ENCODE measurements at places on chromosomes 3 and 15.

- no peak for DNase-seq
Measured at GRCh38 chr15:86849136-86849535, 769.5 kb downstream of the AGBL1 start.

DNA sequence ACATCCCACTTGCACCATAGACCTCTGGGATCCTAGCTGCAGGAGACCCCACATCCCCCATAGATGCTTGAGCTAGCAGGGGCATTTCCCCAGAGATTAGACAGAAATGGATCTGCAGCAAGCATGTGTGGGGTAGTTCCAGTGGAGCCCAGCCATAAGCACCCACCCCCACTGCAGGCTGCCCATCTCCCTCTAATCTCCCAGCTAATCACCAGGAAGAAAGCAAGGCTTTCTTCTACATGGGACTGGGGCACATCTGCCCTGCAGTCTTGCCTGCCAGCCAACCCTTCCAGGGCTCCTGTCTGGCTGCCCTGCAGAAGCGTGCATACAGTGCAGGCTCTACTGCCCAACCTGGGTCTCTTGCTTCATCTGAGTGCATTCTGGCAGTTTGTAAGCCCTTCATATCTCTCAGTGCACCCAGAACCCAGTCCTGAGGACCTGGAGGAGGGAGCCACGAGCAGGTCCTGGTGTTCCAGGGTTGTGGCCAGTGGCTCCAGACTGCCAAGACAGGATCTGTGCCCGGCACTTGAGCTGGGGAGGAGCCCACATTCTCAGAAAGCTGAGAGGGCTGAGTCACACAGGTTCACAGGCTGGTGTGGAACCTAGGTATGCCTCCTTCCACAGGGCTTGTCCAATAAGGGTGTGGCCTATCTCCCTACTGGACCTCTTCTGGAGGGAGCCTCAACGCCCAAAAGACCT is 49.9 kb upstream of the IGSF11 start:
- no peak for DNase-seq

DNA sequence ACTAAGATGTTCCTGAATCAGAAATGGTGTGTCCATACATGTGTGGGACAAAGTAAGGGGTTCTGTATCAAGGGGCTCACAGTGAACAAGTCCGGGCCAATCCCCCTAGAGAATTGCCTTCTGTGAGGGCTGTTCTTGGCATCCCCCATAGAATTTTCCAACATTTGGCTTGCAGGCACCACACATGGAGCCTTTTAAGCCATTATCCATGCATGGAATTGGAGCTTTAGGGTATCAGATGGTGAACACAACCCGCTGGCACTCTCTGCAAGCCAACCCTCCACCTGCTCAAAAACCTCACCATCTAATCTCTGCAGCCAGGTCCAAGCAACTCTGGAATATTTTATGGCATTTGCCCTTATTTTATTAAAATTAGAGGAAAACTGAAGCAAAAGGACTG is 278.7 kb downstream of the ERC2 start:
- DNase-seq, result no peak

- DNase-seq, result no peak
Measured at GRCh38 chr3:112297714-112298113, 3.7 kb upstream of the SLC9C1 start.

- no peak for DNase-seq
Measured at GRCh38 chr15:34613997-34614396, 30.5 kb upstream of the GOLGA8B start.

GRCh38 chr3:149933858-149934257 is 36.8 kb downstream of the PFN2 start:
- no peak for DNase-seq

GRCh38 chr3:71657831-71658530 is 67.2 kb downstream of the EIF4E3 start:
- DNase-seq, result no peak

DNA sequence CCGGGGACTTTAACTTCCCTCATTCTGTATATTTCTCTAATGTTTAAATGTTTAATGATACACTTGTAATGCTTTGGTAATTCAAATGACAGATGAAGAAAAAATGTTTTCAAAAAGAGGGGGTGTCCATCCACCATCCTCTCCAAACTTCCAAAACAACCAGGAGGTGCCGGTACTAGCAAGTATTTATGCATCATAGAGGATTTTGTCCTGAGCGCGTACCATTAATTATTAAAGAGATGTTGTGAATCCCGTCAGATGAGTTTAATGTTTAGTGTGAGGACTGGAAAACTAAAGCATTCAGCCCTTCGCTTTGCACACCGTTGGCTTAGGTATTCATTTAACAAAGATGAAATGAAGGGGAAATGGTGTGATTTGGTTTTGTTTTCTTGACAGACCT is 1.3 kb downstream of the SLC28A1 start:
- DNase-seq, result no peak

GRCh38 chr3:120437559-120437958 is 13.2 kb downstream of the FSTL1 start:
- DNase-seq, result no peak

DNA sequence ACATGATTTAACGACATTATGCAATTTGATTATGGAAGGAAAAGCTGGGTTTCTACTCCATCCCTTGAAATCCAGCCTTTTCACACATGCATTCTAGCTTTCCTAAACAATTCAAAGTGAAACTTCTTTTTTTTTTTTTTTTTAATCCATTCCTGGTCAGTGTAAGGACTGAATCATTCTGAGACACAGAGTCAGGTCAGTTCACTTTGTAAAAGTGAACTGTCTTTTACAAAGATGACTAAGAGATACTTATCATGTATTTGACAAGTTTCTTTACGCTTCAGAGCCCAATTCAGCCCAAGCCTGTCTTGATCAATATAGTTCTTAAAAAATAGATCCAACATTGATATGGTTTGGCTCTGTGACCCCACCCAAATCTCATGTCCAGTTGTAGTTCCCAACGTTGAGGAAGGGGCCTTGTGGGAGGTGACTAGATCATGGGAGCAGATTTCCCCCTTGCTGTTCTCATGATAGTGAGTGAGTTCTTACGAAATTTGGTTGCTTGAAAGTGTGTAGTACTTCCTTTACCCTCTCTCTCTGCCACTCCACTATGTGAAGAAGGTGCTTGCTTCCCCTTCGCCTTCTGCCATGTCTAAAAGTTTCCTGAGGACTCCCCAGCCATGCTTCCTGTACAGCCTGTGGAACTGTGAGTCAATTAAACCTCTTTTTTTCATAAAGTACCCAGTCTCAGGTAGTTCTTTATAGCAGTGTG is 345.6 kb upstream of the THBS1 start:
- DNase-seq, result no peak

DNA sequence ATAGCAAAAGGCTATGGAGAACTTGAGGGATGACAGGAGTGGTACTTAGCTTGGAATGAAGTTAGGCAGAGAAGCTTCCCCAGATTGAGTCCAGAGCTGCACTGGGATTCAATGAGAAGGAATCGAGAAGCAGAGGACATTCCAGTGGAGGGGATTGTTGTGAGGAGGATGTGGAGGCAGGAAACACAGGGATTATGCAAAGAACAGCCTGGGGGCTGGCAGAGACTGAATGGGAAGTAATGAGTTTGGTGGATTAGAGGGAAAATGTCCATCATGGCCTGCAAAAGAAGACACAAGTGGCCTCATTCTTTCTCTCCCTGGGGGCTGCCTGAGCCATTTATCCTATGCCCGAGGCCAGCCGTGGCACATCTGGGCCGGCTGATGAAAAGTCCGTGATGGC is 20.5 kb upstream of the SCN10A start:
- DNase-seq, result no peak

DNA sequence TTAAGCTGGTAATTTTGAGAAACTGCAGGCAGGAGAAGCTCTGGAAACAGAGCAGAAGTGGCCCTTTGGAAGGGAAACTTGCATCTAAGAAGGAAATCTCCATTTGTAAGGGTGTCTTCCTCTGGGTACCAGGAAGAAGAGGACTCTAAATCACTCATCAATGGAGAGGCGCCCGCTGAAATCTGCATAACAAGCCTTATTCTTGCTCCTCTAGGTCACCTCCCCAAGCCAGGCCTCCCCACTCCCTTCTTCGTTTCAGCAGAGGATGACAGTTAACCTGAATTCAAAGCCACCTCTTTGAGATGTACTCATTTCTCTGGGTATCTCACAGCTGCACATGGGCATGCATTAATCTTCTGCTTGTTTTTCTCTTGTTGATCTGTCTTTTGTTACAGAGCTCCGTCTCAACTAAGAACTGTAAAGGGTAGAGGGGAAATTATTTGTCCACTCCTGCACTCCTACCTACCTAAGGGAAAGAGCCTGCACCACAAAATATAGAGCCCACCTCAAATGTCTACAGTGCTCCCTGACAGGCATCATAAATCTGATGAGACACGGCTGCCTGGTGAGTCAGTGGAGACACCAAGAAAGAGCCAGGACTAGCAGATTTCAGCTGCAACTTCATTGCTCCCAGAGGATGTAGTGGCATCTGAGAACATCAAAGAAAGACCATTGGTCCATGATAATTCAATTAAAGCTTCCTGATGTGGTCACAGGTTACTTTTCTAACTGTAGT is 51.5 kb downstream of the GABRB3 start:
- no peak for DNase-seq

DNA sequence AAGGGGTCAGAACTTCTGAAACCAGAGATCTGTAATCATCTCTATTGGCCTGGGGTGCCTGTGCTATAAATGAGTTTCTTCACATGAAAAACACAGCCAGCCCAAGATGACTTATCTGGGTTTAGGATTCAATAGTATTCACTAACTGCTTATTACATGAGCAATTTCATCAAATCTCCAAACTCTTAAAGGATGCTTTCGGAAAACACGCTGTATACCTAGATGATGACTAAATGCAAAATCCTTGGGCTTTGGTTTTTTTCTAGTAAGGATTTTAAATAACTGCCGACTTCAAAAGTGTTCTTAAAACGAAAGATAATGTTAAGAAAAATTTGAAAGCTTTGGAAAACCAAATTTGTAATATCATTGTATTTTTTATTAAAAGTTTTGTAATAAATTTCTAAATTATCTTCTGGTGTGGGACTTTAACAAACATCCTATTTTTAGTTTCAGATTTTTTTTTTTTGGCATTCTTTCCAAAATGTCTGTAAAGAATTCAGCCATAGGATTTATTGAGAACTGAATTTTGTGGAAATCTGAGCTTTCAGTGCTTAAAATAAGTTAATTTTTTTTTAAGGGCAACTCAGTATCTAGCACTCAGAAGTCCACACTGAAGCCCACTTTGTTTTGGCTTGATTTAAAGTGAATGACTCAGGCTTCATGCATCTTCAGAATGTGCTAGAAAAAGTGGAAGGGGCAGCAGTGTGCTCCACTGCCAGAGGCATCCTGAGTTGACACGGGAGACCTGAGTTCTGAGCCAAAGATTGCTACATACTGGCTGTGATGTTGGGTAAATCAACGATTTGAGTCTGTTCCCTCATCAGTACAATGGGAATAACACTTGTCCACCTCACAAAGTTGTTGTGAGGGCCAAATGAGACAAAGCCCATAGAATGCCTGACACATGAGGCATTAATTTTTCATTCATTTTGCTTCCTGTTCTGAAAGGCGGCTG is 18.7 kb downstream of the TMEM43 start:
- no peak for DNase-seq

DNA sequence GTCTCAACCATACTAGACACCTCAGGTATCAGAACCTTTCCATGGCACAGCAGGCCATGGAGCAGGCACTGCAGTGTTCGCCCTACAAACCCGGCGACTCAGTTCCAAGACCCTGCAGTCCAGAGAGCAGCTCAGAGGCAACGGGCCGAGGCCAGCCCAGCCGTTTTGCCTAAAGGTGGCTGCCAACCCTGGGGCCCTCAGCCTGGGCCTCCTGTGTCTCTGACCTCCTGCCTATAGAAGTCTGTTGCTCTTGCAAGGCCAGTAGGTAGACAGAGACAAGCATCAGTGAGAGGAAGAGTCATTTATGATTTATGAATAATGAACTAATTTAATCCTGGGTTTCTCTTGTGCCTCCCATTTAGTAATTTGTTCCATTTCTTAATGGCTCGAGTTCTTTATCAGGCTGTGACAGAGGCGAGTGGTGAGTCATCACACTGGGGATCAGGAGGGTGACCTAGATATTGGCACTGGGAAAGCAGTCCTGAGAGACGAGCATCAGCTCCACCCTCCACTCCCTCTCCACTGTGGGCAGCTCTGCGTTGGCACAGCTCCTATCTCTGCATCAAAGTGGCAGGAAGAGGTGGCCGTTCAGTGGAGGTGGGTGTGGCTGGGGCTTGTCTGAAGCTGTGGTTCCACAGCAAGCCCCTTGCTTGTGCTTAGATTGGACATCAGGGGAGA is 79.8 kb downstream of the ABHD5 start:
- DNase-seq, result no peak

DNA sequence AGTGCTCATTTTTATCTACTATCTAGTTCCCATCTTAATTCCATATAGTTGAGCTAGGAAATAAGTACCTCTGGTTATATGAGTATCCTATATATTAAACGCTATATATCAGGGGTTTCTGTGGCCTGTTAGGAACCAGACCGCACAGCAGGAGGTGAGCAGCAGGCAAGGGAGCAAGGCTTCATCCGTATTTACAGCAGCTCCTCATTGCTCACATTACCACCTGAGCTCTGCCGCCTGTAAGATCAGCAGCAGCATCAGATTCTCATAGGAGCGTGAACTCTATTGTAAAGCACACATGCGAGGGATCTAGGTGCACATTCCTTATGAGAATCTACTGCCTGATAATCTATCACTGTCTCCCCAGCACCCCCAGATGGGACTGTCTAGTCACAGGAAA is 23.0 kb downstream of the GSK3B start:
- no peak for DNase-seq

DNA sequence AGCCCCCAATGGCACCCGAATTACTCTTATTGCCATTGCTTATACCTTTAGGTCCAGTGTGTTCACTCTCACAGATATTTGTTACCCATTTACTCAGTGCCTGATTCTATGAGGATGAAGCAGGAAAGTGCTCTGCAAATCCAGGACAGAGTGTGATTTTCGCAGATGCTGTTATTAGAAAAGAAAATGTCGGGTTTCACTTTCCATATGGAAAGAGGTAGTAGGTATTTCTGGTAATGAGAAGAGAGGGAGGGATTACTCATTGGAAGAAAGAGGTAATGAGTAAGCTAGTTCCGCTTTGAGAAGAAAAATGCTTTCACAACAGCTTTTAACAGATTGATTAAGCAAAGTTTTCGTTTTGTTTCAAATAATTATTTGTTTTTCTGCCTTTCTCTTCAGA is 336.3 kb upstream of the CFAP20DC start:
- no peak for DNase-seq

DNA sequence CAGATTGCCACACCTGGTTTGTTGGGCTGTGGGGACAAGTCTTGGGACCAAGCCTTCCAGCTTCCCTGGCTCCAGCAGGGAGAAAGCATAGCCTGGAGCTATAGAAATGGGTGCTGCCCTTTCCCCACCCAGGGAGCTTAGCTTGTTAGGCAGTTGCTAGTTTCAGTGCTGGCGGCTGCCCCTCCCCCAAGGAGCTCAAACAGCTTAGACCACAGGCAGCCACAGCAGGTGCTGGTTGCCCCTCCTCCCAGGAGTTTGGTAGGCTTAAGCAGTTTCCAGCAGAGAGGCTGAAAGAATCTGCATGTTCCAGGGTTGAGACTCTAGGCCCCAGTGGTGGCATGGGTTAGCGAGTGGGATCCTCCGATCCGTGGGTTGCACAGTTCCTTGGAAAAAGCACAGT is 889.7 kb downstream of the IGSF11 start:
- no peak for DNase-seq

- DNase-seq, result no peak
Measured at GRCh38 chr15:88800738-88801137, 2.5 kb upstream of the ACAN start.

GRCh38 chr3:37885814-37886213 is 24.1 kb downstream of the CTDSPL start:
- no peak for DNase-seq

GRCh38 chr15:31801152-31801551 is 229.2 kb upstream of the CHRNA7 start:
- no peak for DNase-seq

- DNase-seq, result no peak
Measured at GRCh38 chr3:122967356-122967755, 60.2 kb downstream of the SEMA5B start.
